ENCODE measurements at places on chromosomes 12 and 14.
A peak's percentile ranks its signal among the peaks of the same experiment; 100 is the strongest.

DNA sequence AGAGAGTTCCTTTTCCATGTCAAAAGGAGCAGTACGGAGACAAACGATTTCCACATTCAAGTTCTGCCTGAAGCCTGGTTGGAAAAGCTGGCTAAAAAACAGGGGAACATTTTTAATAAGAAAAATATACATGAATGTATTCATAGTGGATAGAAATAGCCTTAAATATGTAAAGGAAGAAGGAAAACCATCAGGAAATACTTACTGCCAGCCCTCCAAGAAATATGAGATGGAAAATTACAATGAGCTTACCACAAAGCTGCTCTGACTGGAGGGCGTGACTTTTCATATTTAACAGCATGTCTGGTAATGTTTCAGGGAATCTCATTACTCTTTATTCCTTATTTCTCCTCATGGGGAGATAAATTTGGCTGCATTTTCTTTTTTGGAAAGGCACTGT is 75.9 kb upstream of the ZDHHC17 start:
- DNase-seq = no peak

- DNase-seq = no peak
These were observed 56.8 kb downstream of the SDR9C7 start for GRCh38 chr12:56877195-56878009.

GRCh38 chr12:54035568-54036264 is 2.9 kb downstream of the HOXC5 start:
- no peak for DNase-seq

- DNase-seq = no peak
These were observed 49.0 kb upstream of the EGLN3 start for GRCh38 chr14:33999771-34000291.

- no peak for DNase-seq
These were observed 1027.0 kb downstream of the VRK1 start for GRCh38 chr14:97824218-97824617.

DNA sequence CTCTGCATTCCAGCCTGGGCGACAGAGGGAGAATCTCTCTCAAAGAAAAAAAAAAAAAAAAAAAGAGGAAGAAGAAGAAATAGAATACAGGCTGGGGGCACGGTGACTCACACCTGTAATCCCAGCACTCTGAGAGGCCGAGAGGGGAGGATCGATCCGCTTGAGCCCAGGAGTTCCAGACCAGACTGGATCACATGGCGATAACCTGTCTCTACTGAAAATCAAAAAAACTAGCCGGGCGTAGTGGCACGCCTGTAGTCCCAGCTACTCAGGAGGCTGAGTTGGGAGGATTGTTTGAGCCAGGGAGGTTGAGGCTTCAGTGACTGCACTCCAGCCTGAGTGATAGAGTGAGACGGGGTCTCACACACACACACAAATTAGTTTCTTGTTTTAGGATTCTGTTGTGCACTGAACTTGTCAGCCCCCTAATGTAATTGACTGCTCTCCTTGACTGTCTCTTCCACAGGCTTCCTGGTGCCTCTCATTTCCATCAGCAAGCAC is 963 bp upstream of the TINF2 start:
- no peak for DNase-seq

- DNase-seq = no peak
These were observed 6.2 kb downstream of the TNFAIP2 start for GRCh38 chr14:103129301-103130016.

GRCh38 chr12:111451649-111452129 is 46.0 kb downstream of the SH2B3 start:
- peak; percentile 52 for DNase-seq

GRCh38 chr12:89539426-89540223 is 13.8 kb upstream of the POC1B start:
- DNase-seq = no peak

GRCh38 chr12:57072661-57073060 is 5.9 kb downstream of the NEMP1 start:
- DNase-seq = no peak

- no peak for DNase-seq
These were observed 45.7 kb downstream of the CCDC91 start for GRCh38 chr12:28235985-28236384.

GRCh38 chr12:102980350-102980749 is 22.9 kb downstream of the ASCL1 start:
- no peak for DNase-seq

- DNase-seq = no peak
These were observed 16.5 kb upstream of the CMAS start for GRCh38 chr12:22029491-22029890.

GRCh38 chr12:88624911-88625310 is 44.6 kb upstream of the KITLG start:
- DNase-seq = no peak
